ENCODE measurements at places on chromosomes 16 and 17.
A peak's percentile ranks its signal among the peaks of the same experiment; 100 is the strongest.

DNA sequence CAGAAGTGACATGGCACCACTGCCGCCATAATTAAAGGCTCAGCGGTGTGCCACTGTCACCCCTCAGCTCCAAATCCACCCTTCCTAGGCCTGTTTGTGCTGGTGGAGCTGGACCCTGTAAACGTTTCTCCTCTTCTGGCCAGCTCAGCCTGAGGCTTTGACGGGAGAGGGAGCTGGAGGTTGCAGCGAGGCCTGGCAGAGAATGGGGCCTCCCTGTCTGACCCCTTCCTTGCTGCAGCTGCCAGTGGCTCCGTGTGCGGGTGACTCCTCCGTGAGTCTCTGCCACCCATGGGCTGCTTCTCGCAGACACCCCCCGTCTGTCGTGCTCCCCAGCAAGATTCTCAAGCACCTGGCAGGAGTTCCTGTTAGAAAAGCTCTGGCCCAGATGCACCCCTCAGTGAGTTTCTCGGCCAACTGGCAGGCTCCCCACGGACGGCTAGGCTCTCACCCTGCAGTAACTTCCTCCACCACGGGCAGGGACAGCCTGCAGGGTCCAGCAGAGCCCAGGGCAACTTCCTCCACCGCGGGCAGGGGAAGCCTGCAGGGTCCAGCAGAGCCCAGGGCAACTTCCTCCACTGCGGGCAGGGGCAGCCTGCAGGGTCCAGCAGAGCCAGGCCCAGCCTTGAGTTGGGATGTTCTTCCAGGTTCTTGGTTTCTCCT is 4.7 kb upstream of the CHMP6 start:
- no peak for DNase-seq

GRCh38 chr16:67804853-67805542 is 1.4 kb downstream of the RANBP10 start:
- no peak for DNase-seq

GRCh38 chr16:79185711-79186110 is 414.8 kb downstream of the MAF start:
- no peak for DNase-seq

- DNase-seq = peak; percentile 25
Measured at GRCh38 chr17:7307686-7308624, 527 bp downstream of the EIF5A start.

DNA sequence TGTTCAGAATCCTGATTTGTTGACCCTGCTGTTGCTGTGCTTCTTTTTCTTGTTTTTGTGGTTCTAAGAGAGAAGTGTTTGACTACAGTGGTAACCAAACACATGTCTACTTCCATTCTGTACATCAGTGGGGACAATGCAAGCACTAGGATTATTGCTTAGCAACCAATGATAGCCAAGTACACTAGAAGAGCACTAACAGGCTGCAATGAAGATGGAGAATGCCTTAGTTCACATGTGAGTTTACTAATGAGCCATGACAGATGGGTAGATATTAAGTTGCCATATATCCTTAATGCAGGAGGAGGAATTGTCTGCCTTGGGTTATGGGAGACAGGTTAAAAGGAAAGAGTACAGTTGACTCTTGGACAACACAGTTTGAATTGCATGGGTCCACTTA is 8.3 kb downstream of the EFCAB5 start:
- DNase-seq = no peak
